Neural progenitor cell (in vitro differentiated cells): ENCODE measurements at places on chromosomes 5 and 9. TPM values are rescaled to one million over a fixed set of nuclear protein-coding genes. Genes with fewer than 3 reads are reported as not detected.

BASP1 gene
- total RNA-seq, result 158 and 215 TPM in 2 replicates

DNA sequence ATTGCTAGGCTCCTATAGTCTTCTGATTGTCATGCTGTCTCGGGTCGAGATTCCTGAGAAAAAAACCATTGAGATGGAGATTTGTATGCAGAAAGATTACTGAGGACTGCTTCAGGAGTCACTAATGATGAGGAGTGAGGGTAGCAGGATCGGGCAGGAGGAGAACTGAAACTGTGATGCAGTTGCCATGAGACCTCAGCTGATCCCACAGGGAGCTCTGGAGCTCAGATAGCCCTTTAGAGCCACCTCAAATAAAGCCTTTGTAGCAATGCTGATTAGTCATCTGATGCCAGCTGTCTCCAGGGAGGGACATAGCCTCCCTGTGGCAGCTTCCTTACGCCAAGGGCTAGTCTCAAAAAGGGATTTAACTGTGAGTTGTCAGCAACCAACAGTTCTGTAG lies 256.9 kb downstream of the DMAC1 start:
- peak; percentile 40 for DNase-seq

DNA sequence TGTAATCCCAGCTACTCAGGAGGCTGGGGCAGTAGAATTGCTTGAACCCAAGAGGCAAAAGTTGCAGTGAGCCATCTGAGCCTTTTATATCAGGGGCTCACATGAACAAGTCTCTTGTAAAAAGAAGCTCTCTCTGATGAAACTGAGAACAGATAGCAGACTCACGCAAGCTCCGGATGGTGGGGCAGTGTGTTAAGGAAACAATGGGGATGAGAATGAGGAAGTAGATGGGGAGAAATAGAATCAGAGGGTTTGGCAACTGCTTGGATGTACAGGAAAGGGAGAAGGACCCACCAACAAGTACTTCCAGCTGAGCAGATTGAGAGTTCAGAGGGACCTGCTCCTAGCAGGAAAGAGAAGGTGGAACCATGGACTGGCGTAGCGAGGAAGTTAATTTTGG lies 18.6 kb downstream of the TMEM252 start:
- DNase-seq, result no peak

DNA sequence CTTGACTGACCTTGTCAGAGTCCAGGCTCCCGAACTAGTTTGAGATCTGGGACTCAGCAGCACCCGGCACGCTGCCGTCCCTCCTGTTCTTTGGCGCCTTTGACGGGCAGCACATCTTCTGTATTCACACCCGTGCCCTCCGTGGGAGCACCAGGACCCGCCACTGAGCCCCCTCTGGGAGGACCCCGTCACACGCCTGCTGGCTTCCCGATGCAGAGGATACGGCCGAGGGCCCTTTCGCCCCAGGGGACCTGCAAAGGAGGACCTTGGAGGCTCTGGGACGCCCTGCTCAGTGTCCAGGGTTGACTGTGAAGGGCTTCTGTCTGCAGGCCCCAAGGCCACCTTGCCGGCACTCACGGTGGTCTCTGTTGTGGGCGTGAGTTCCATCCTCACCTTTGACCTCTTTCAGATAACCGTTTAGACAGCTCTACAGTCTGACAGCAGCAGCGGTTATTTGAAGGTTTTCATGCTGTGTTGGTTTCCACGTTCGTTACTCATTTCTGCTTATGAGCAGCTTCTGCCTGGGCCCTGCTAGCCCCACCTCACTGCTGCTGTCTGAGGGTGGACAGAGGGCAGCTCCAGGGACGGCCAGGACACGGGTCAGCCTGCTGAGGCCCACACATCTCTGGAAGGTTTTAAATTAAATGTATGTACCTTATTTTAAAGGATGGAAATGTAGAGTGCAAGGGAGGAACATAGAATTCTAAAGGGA lies 12.6 kb upstream of the EXOC3 start:
- DNase-seq, result no peak

DNA sequence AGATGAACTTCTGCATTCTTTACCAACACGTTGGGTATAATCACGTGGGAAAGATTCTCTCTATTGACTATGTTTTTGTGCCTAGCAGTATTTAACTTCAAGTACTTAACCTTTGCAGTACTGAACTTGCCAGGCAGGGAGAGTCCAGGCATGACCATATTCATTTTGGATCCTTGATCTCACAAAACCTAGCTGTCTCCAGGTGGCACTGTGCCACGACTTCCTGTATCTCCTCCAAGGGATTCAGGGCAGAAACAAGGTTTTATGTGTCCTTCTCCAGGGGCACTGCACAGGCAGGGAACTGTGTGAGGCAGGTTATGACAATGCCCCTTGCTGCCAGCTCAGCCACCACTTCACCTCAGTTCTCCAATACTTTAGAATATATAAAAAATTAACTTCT lies 11.7 kb upstream of the IFNA5 start:
- no peak for DNase-seq

DNA sequence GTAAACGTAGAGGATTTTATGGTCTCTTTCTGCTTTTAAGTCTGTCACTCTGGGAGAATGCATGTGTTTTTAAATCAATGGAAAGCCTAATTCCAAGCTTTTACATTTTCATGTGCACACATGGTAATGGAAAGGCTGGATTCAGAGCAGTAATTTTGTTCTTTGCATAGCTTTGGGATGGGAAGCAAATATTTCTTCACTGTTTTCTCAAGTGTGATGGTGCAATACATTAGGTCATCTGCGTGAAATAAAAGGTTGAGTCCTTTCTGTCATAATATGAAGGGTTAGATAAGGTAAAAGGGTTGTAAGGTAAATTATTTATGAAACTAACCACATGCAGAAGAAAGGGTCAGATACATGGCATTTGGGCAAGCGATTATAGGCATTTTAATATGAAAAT lies 88.2 kb upstream of the NR3C1 start:
- no peak for DNase-seq

- DNase-seq, result no peak
Measured at GRCh38 chr5:66168226-66168625, 24.1 kb downstream of the SREK1 start.

GRCh38 chr9:82593501-82593900 lies 469.4 kb downstream of the RASEF start:
- no peak for DNase-seq

DNA sequence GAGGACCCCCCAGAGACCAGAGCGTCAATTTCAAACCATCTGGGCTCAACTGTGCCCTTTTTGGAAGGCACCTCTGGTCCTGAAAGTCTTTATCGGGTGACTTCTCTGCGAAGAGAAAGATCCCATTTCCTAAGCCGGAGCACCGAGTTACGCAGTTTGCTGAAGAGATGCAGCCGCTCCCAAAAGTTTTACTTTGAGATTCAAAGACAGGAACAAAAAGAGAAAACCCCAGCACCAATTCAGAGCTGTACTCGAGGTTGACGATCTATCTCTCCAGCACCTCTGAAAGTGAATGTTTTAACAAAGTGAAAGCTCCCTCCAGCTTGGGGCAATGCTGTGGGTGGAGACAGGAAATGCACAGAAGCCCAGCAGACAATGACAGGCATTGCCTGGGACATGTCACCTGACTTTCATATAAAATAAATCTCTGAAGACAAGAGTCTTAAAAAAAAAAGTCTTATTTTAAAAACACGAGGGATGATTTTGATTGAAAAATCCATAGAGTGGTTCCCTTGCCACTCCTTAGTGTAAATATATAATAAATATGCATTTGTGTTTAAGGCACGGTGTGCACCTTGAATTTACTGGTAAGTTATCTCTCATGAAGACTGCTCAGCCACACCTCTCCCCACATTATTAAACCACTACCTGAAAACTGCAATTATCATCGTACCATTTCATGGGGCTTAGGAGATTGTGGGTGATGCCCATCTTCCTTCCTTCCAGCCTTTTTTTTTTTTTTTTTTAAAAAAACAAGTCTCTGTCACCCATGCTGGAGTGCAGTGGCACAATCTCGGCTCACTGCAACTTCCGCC lies 79.9 kb downstream of the FNBP1 start:
- DNase-seq, result peak; percentile 21

LCN2 gene
- not detected in 2 replicates for total RNA-seq

GRCh38 chr5:178440181-178440580 lies 150.0 kb downstream of the COL23A1 start:
- DNase-seq, result no peak

GRCh38 chr5:104347119-104347708 lies 784.6 kb upstream of the NUDT12 start:
- DNase-seq, result peak; percentile 10

GRCh38 chr9:105670315-105670714 lies 8.1 kb downstream of the TAL2 start:
- peak; percentile 39 for DNase-seq

PRKAA1 gene
- total RNA-seq, result 35.5 and 58.5 TPM in 2 replicates

RNF183 gene
- total RNA-seq, result 0.09 and 0.28 TPM in 2 replicates

- DNase-seq, result no peak
Measured at GRCh38 chr9:35754264-35754663, at the start of gene MSMP. TSS of gene MSMP (minus strand) at chr9:35754276. CDS start at chr9:35754129, 147 bp downstream.

CFAP90 gene
- total RNA-seq, result 0.22 TPM in 1 of 2 replicates, not detected in the other

PALM2AKAP2 gene
- 3.9 and 12.0 TPM in 2 replicates for total RNA-seq
